ENCODE measurements at places on chromosomes 5 and 9.
A peak's percentile ranks its signal among the peaks of the same experiment; 100 is the strongest.

- DNase-seq: peak; percentile 3
Observed at GRCh38 chr9:116860509-116861120, 173.5 kb downstream of the TRIM32 start.

- DNase-seq: no peak
Observed at GRCh38 chr9:125321496-125321895, 59.9 kb downstream of the GAPVD1 start.

- DNase-seq: no peak
Observed at GRCh38 chr9:1980387-1980786, 34.8 kb upstream of the SMARCA2 start.

DNA sequence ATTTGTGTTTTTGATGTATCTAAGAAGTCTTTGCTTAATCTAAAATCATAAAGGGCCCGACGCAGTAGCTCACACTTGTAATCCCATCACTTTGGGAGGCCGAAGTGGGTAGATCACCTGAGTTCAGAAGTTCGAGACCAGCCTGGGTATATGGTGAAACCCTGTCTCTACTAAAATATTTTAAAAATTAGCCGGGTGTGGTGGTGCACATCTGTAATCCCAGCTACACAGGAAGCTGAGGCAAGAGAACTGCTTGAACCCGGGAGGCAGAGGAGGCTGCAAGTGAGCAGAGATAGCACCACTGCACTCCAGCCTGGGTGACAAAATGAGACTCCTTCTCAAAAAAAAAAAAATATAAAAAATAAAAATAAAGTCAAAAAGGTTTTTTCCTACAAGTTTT is 9.6 kb downstream of the IL6ST start:
- no peak for DNase-seq

- DNase-seq: no peak
Observed at GRCh38 chr5:121833617-121834016, 18.1 kb upstream of the FTMT start.

GRCh38 chr5:21397693-21398092 is 1409.7 kb upstream of the CDH18 start:
- no peak for DNase-seq

- no peak for DNase-seq
Observed at GRCh38 chr9:37348917-37349316, 73.6 kb upstream of the GRHPR start.
